ENCODE measurements at places on chromosomes 4 and X.

DNA sequence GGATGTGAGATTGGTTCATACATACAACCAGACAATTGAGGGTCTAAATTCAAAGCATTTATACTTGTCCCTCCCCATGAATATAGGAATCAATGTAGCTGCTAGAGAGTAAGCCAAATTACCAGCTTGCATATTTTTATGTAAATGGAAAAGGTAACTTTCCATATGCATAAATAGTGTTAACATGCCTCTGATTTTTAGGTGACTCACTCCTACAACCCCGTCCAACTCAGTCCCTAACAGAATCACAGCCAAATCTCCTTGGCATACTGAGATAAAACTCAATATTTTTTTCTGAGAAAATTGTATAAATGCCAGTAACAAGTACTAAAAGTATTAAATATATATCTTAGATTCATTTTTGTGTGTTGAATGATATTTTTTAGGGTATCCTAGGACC is 67.2 kb downstream of the INPP4B start:
- no peak for DNase-seq

DNA sequence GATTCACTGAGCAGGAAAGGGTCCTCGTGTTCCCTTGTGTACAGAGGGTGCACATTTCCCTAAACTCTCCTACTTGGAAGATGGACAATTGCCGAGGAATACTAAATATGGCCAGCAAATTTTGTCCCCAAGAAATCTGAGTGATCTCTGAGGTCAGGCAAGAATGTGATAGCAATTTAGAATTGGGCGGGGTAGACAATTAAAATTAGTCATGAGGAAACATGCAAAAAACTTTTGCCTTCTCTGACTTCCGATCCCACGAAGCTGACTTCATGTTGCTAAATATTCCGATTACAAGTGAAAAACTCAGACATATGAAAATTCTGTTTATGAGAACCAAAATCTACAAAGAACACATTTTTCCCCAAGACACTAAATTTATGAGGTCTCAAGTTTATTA is 453.9 kb upstream of the ZFP42 start:
- DNase-seq: no peak

GRCh38 chrX:39883666-39884065 is 214.1 kb downstream of the BCOR start:
- no peak for DNase-seq

DNA sequence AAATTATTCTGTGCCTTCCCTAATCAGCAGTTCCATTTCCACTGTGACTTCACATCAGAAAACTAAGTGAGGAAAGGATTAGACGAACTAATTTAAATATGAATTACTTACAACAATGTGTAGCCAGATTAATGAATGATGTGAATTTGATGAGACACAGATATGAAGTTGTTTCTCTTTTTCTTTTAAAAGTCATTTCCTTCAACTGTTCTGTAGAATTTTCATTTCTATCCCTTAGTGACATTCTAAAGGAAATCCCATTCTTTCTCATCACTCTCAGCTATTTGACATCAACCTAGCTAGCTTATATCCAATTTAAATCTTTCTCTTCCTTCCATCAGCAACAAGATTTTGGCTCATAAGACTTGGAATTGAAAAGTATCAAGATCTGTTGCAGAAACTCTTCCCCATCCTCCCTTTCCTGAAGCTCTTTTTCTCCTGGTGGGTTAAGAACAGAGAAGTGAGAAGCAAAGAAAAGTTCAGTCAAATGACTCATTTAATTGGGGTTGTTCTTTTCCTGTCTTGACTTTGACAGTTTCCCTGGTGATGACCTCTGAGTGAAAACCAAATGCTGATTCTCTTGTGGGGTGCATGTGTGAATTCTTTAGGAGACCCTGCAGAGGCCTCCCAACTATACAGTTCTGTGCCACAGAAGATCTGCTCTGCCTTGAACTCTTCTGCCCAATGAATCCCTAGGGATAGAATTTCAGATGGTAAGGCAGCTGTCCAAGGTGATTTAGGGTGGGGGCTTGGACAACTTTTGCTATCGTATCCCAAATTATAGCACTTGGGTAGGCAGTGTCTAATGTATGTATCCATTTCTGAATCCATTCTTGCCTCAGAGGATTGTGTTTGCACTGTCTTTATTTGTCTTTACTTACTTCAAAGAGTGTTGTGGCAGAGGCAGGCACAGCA is 232.5 kb upstream of the GPRIN3 start:
- no peak for DNase-seq

DNA sequence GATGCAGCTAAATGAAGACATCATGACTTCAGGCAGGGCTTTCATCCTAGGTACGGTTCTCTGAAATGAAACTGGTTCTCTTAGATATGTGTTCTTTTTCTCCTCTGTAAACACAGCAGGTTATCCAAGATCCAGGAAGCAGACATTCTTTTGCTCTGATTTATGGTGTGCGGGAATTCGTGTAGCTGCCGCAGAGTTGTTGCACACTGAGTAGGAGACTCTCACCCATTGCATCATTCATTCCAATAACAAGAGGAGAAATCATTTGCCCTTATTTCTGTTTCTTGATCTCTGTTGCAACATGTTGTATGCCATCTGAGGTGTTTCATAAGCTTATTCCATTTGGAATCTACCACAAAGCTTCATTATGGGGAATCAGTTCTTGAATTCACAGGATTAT is 133.6 kb upstream of the VCX2 start:
- no peak for DNase-seq

DNA sequence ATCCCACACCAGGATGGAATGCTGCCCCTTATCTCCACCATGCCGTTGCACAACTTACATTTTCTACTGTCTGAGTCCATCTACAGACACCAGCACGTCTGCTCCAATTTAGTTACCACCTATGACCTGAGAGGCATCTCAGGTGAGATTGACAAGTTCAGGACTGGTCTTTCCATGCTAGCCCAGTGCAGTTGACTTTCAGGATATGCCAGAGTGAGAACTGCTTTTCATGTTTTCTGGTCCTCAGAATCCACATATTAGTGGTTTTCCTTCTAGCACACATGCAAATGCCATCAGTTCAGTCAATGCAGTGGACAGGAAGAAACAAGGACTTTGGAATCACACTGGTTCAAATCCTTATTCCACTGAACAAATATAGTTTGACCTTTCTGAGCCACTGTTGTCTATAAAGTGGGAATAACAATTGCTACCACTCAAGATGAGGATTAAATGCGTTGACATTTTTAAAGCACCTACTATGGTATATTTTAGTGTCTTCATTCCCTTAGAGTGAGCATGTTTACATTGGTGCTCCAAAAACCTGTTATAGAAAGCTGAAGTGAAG is 38.1 kb upstream of the ANXA3 start:
- DNase-seq: no peak

- DNase-seq: no peak
Measured at GRCh38 chrX:50799531-50799961, 14.4 kb downstream of the SHROOM4 start.

DNA sequence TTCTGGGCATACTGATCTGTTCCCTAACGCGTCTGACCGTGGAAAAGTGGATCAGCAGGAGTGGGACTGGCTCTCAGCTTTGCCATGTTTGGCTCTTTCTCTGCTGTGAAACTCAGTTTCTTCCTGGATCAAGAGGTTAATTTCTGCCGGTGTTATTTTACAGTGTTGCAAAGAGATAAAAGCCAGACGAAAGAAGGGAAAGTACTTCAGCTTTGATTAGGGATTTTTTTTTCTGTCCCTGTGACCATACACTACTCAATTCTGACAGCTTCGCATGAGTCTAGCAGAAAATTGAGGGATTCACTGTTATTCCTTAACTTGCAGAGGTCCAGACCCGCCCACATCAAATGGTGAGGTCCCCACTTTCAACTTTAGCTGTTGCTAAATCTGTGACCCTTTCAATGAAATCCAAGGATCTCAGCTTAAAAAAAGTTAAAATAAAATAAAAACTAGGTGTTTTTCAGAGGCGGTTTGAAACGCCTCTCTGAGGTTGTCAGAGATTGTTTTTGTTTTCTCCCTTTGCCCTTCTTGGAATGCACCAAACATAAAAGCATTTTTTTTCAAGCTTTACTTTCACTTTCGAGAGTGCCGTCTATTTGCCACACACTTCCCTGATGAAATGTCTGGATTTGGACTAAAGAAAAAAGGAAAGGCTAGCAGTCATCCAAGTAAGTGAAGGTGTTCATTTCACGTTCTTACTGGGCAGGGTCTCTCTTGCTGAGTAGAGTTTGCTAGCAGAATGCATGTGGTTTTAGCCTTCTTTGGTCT is at the start of gene TLR3:
TLR3 (plus strand) TSS at position 576 of the 768 bp plus-strand sequence. CDS start 7,464 bp downstream, outside the sequence.
- peak; percentile 47 for DNase-seq

- DNase-seq: no peak
Measured at GRCh38 chr4:680551-680927, 6.2 kb downstream of the MYL5 start.

DNA sequence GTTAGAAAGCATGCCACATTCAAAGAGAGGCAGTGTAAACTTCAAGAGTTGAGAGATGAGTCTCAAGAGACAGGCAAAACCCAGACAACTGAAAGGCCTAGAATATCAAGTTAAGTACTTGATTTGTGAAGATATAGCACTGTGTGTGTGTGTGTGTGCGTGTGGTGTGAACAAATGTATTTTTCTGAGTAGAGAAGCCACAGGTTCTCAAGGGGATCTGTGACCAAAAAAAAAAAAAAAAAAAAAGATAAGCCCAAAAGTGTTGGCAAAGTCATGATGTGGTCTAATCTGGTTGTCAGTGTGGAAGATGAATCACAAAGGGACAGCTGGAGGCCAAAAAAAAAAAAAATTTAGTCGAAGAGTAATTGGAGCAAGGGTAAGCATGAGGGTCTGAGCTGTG is 3.9 kb downstream of the RIPPLY1 start:
- no peak for DNase-seq

GRCh38 chr4:153507310-153508073 is 41.3 kb downstream of the TMEM131L start:
- no peak for DNase-seq

DNA sequence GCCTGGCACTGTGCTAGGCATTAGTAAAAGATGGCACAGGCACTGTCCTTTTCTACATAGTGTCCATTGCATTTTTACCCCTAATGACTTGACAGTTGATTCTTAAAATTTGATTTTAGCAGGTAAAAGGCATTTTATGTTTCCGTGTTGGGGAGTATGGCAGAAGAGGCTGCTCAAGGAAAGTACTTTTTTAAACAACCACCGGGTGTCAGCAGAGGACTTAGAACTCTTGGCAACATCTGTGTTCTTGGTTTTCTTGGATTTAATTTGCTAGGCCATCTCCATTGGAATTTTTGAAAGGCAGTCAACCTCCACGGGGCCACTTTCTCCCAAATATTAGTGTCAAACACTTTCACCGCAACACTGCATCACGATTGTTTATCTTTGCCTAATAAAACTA is 102.9 kb downstream of the TSPAN7 start:
- peak; percentile 2 for DNase-seq

DNA sequence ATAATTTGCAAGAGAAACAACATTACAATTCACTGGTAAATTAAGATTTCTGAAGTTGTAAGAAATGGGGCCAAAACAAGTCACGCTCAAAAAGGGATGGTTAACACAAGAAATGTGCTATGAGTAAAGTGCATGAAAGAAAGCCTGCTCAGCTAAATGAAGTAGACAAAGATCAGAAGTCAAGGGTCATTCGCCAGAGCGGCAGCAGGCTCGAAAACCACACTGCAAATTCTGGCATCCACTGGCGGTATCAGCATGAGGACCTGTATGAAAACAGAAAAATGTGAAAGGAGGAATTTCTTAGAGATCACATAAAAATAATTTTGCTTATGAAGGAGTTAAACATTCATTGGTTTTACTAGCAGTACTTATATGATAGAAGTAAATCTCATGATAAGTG is 49.6 kb downstream of the FBXL5 start:
- no peak for DNase-seq

DNA sequence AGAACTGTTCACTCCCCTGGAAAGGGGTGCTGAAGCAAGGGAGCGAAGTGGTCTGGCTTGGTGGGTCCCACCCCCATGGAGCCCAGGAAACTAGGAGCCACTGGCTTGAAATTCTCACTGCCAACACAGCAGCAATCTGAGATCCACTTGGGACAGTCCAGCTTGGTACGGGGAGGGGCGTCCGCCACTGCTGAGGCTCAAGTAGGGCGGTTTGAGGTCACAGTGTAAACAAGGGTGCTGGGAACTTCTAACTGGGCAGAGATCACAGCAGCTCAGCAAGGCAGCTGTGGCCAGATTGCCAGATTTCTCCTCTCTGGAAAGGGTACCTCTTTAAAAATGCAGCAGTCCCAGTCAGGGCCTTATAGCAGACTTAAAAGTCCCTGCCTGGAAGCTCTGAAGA is 53.9 kb upstream of the GALNTL6 start:
- DNase-seq: no peak

GRCh38 chr4:8391071-8391470 is 49.5 kb downstream of the ACOX3 start:
- no peak for DNase-seq

DNA sequence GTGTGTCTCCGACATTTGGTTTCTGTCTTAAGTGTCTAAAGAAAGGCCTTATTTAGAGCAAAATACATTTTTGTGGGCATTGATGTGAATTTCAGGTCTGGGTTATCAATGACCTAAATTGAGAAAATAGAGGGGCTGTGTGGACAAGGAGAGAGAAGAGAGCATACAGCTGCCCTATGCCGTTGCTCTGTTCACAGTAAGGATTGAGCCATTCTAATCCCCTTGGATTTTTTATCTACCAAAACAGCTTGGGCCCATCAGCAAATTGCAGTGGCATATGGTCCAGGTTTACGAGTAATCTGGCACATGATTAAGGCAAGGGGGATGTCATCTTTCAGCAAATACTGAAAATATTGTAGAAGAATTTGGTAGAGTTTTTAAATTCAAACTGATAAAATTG is 210.2 kb downstream of the ANTXR2 start:
- no peak for DNase-seq

DNA sequence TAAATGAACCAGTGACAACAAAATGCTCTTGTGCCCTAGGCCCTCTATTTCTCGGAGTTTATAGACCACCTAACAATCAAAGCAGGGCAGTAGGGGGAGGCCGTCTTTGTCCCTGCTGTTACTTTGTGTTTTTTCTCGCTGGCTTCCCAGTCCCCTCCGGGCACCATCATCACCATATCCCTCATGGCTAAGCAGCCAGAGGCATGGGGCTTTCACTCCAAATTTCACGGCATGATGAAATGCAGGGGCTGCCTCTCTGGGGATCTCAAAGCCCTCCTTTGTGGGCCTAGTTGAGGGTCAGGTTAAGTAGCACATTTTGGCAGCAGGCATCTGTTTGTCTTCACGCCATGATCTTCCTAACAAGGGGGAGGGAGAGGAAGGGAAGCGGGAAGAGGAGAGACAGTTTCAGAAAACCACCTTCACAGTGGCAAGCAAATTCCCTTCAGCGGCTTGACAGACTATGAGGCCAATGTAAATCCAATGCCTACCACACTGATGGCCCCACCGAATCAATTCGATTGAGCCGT is 91.9 kb downstream of the ANOS1 start:
- DNase-seq: no peak

- no peak for DNase-seq
Measured at GRCh38 chr4:98609934-98610333, 48.5 kb downstream of the TSPAN5 start.

DNA sequence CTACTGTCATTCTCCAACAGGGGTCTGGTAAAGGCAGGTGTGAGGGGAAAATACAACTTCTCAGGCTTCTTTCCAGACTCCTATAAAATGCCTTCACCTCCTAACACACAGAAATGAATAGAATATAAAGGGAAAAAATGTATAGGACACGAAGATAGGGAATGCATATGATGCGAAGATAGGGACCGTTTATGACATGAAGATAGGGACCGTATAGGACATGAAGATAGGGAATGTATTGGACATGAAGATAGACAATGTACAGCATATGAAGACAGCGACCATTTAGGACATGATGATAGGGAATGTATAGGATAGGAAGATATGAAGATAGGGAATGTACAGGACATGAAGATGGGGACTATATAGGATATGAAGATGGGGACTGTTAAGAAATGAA is 10.5 kb downstream of the IRF2 start:
- no peak for DNase-seq
